ENCODE measurements at places on chromosomes 1 and 21. TPM values are rescaled to one million over a fixed set of nuclear protein-coding genes. Genes with fewer than 3 reads are reported as not detected.

DNA sequence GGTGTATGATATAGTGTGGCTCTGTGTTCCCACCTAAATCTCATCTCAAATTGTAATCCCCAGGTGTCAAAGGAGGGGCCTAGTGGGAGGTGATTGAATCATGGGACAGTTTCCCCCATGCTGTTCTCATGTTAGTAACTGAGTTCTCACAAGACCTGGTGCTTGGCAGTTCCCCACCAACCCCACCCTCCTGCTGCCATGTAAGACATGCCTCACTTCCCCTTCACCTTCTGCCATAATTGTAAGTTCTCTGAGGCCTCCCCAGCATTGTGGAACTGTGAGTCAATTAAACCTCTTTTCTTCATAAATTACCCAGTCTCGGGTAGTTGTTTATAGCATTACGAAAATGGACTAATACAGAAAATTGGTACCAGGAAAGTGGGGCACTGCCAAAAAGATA is 1705.3 kb downstream of the NCAM2 start:
- no peak overlapping the region for H3K27ac ChIP-seq
- H3K4me3 ChIP-seq, result no peak overlapping the region
- no peaks in the 10 kb centered on the region for H3K36me3 ChIP-seq
- DNase-seq, result no peak
- H3K27me3 ChIP-seq, result no peaks in the 10 kb centered on the region

- H3K4me3 ChIP-seq, result no peak overlapping the region
Measured at GRCh38 chr1:161885003-161885402, 118.9 kb downstream of the ATF6 start.

DNA sequence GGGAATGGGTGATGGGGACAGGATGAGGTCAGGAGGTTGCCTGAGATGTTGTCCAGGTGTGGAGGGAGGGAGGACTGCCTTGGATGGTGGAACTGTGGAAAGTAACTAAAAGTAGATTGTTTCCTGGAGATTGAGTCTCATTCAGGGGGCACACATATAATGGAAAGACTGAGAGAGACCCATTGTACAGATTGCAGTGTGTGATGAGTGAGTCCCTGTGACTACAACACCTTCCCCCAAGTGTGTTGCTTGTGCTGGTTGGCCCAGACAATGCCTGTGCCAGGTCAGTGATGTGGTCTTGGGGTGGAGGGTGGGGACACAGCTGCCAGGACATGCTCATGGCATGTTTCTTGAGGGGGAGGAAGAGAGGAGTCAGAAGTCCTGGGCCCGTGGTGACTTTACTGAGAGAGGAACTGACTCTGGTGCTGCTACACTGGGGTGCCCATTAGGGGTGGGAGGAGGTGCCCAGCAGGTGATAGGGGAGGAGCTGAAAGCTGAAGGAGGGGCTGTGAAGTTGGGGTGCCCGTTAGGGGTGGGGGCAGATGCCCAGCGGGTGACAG is 5.2 kb downstream of the SNAP47 start:
- H3K27me3 ChIP-seq, result no peaks in the 10 kb centered on the region
- DNase-seq, result peak; percentile 2
- peaks cover 18% of the 10 kb centered on the region for H3K36me3 ChIP-seq
- H3K4me1 ChIP-seq, result peaks cover 16% of the 10 kb centered on the region
- H3K27ac ChIP-seq, result no peak overlapping the region
- no peak overlapping the region for H3K4me3 ChIP-seq

GRCh38 chr1:38291906-38292521 is 245.4 kb upstream of the POU3F1 start:
- peaks cover 7% of the 10 kb centered on the region for H3K4me1 ChIP-seq
- DNase-seq, result no peak
- H3K36me3 ChIP-seq, result no peaks in the 10 kb centered on the region
- no peak overlapping the region for H3K27ac ChIP-seq
- H3K4me3 ChIP-seq, result peak overlapping the region; percentile 15

DNA sequence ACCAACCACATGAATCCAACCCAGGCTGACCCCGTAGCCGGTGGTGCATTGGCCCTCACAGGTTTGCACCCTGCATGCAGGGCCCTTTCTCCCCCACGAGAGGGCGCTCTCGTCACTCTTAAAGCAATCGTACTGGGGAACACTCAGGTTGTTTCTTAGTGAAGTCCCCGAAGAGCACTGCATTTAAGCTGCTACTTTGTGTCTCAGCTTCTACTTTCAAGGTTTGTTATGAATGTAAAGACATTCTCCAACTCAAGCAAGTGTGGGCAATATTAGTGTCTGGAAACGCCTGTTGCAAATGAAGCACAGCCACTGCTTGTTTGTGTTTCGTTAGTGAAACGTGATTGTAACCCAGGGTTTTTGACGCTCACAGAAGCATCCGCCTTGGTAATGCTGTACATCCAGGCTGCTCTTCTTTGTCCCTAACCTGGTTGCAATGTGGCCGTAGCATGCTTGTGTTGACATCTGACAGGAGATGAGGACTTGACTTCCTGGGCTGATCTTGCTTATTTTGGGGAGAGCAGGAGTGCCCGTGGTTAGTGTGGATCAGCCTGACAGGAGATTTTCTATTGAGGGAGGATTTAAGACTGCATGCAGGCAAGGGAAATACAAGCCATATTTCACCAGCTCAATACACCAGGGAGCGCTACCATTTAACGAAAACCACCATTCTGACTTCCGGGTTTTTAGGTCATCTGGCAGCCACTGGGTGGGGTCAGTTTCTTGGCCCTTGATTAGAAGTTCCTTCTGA is 79.8 kb downstream of the ST6GALNAC3 start:
- peak overlapping the region; percentile 63 for H3K27ac ChIP-seq
- peak overlapping the region; percentile 43 for H3K4me3 ChIP-seq
- no peaks in the 10 kb centered on the region for H3K36me3 ChIP-seq
- no peaks in the 10 kb centered on the region for H3K27me3 ChIP-seq

DNA sequence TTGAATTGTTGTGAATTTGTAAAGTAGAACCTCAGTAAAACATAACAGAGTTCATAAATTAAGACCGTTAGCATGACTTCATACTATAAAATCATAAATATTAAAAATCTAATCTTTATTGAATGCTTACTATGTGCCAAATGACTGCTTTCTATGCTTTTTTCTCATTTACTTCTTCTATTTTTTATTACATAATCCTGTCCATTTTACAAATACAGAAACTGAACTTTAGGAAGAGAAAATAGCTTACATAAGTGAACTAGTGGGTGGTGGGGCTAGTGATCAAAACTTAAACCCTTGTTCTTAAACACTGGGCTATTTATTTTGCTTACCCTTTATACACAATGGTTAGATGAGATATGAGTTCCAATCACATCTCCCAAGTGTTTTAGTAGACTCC is 122.3 kb downstream of the ZC3H11B start:
- no peaks in the 10 kb centered on the region for H3K27me3 ChIP-seq
- H3K4me1 ChIP-seq, result no peaks in the 10 kb centered on the region
- no peak overlapping the region for H3K4me3 ChIP-seq
- H3K27ac ChIP-seq, result no peak overlapping the region
- DNase-seq, result no peak

DNA sequence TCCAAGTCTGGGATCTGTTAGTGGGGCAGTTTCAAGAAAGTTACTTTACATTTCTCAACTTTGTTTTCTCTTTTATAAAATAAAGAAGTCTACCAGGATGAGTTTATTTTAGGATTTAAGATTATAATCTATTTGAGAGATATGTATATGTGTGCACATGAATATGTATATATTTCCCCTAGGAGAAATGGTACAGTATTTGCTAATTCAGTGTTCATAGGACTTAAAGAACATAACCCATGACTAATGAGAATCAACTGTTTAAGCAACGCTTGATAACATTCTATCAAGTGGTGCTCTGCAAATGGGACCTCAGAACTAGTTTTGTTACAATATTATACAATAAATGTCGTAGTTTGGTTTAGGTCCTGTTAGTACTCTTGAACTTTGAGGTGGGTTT is 7.0 kb downstream of the BCAS2 start:
- H3K27me3 ChIP-seq, result no peaks in the 10 kb centered on the region
- H3K36me3 ChIP-seq, result peaks cover 99% of the 10 kb centered on the region
- no peak overlapping the region for H3K4me3 ChIP-seq
- no peak for DNase-seq
- peaks cover under 1% of the 10 kb centered on the region for H3K4me1 ChIP-seq

GRCh38 chr1:9888886-9889285 is 21.2 kb downstream of the CTNNBIP1 start:
- H3K4me1 ChIP-seq, result peaks cover 28% of the 10 kb centered on the region
- H3K27me3 ChIP-seq, result no peaks in the 10 kb centered on the region
- H3K4me3 ChIP-seq, result no peak overlapping the region
- DNase-seq, result no peak

DNA sequence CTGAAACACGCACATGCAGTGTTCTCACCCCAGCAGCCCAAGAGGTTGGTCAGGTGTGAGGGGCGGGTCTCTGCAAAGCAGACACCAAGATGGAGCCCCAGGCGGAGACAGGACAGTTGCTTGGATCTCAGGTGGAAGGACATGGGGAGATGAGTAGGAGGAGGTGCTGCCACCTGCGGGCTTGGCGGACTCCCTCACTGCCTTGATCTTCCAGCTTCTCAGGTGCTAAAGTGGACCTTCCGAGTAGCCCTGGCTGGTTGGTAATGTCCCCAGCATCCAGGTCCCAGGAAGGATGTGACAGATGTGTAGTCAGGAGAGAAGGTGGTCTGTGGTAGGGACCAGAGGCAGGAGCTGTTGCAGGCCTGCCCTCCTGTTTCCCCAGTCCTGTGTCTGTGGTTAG is 114.1 kb downstream of the AJAP1 start:
- no peaks in the 10 kb centered on the region for H3K27me3 ChIP-seq
- no peaks in the 10 kb centered on the region for H3K36me3 ChIP-seq
- H3K27ac ChIP-seq, result no peak overlapping the region
- no peak overlapping the region for H3K4me3 ChIP-seq
- no peaks in the 10 kb centered on the region for H3K4me1 ChIP-seq

- peak overlapping the region; percentile 26 for H3K27ac ChIP-seq
- no peak for DNase-seq
- H3K27me3 ChIP-seq, result no peaks in the 10 kb centered on the region
- no peaks in the 10 kb centered on the region for H3K36me3 ChIP-seq
Measured at GRCh38 chr1:99661780-99662179, 15.9 kb downstream of the PALMD start.

TPTE gene
- not detected for total RNA-seq

FAM167B gene
- 1.6 TPM for total RNA-seq

SYTL1 gene
- total RNA-seq, result 15.6 TPM

Data from stomach (tissue), 19 donors.